ENCODE measurements at places on chromosomes 11 and 22.

- peak; percentile 27 for DNase-seq
Measured at GRCh38 chr11:70901951-70902521, 350.3 kb downstream of the SHANK2 start.

DNA sequence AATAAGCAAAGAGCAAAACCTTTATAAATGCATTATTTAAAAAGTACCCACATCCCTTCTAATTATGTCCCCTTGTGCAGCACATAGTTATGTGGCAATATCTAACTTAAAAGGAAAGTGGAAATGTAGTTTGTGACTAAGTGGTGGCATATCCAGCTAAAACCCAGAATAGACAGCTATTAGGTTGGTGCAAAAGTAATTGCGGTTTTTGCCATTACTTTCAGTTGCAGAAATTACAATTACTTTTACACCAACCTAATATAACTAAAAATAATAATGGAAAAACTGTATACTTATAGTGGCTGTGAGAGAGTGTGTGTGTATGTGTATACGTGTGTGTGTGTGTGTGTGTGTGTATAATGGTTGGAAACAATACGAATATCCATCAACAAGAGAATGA lies 1108.1 kb upstream of the CNTN5 start:
- no peak for DNase-seq

GRCh38 chr11:121754598-121754997 lies 301.8 kb upstream of the SORL1-AS1 start:
- no peak for DNase-seq

DNA sequence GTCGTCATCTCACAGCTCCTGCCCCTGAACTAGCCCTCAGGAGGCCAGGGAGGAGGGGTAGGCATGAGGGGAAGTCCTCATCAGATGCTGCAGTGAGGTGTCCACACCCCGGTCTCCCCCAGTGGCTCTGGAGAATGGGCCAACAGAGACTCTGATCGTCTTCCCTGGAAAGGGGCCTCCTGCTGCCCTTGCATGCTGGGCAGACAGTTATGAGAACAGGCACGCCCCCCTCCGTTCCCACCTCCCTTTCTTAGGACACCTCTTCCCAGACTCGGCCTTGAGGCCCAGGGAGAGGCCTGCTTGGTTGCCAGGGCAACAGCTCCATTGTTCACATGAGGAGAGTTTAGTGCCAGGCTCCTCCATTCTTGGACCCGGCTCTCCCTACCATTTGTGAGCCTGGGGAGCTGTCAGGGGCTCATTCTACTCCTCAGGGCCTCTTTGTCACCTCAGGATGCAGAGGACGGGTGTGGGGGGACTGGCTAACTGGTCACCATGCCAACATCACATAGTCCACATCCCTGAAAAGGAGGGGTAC lies 157.7 kb downstream of the TTC17 start:
- no peak for DNase-seq

- DNase-seq: no peak
Measured at GRCh38 chr11:9230296-9230695, 34.9 kb downstream of the DENND5A start.

DNA sequence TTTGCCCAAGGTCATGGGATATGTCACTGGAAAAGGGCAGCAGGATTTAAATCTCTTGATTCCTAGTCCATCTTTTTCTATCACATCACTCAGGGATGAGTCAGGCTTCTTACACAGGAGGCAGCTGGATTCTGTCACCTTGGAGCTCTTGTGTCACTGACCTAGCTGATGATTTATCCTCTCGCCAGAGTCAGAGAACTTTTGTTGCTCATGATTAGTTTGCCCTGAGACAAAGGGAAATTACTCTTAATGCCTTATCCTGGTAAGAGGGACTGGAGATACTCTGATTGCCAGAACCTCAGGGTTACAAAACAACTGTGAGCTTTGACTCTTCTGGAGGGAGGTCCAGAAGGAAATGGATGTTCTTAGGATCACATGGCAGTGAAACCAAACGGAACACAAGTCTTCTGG lies 10.1 kb downstream of the COA4 start:
- DNase-seq: no peak

DNA sequence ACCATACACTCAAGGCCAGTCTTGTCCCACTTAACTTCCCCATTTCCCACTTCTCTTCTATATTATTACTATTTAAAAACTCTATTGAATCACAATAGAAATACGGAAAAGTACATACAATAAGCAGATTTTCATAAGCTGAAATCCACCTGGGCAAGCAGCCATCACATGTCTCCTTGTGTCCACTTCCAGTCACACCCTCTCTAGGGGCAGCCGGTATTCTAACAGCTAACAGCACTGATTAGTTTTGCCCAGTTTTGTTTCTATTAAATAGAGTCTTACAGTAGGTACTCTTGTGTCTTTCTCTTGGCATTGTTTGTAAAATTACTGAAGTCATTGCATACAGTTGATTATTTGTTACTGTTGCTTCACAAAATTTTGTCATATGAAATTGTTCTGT lies 37.8 kb downstream of the PPP6R3 start:
- DNase-seq: no peak

- no peak for DNase-seq
Measured at GRCh38 chr11:80173371-80174136, 732.7 kb upstream of the TENM4 start.

DNA sequence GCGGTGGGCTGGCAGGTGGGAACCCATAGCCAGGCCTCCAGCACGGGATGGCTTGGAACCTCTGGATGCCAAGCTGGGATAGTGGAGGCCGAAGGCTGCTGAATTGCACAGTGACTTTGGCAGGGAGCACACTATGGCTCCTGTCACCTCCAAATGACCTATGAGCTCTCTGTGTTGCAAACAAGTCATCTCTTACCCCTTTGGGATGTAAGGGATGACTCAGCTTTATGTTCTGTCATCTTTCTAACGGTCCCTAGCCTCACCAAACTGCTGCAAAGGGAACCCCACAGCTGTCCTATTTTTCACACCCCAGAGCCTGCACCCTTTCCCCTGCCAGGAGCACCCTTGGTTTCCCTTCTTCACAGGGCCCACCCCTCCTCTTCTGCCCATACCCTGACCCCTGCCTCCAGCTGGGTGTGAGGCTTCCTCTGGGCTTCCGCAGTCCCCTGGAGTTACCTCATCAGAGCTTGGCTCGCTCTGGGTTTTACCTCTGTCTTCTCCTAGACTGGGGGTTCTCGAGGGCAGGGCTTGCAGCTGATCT lies 2.7 kb upstream of the SCUBE1 start:
- DNase-seq: peak; percentile 73

DNA sequence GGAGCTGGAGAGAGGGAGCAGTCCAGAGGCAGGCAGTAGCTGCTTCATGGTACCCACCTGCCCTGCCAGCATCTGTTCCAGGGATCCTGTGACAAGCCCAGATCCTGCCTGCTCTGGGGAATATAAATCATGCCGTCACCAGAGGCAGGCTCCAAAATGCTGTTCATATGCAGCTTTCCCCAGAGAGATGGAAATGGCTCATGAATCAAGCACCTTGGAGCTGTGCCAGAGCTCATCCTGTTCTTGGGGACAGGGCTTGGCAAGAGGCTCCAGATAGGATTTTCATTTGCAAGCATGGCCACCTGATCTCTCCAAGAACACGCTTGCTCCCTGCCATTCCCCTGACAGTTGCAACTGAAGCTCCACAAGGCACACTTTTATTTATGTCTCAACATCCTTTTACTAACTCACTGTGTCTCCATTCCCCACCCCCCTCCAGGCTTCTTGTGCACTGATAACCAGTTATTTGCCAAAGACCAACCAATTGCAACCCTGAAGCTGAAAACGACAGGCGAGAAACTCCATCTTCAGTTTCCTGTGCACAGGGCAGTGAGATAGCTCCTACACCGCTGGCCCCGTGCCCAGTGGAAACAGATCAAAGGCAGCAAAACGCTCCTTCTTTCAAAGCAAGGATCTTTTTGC lies 115.8 kb upstream of the PITPNB start:
- peak; percentile 97 for DNase-seq

DNA sequence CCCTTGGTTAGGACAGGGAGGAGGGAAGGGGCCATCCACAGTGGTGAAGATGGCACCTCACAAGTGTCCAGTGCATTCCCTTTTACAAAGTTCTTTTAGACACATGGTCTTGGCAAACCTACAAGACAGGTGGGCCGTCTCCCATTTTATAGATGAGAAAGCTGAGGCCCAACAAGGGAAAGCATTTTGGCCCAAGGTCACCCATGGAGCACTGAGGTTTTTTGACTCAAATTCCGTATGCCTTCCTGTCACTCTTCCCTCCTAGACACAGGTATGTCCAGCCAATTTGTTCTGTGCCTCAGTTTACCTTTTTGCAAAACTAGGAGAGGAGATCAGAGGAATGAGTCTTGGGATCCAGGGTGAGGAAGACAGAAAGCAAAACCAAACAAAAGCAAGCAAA lies 1.2 kb downstream of the C1QTNF4 start:
- DNase-seq: no peak

- no peak for DNase-seq
Measured at GRCh38 chr11:17273211-17273610, 3.3 kb upstream of the NUCB2 start.

DNA sequence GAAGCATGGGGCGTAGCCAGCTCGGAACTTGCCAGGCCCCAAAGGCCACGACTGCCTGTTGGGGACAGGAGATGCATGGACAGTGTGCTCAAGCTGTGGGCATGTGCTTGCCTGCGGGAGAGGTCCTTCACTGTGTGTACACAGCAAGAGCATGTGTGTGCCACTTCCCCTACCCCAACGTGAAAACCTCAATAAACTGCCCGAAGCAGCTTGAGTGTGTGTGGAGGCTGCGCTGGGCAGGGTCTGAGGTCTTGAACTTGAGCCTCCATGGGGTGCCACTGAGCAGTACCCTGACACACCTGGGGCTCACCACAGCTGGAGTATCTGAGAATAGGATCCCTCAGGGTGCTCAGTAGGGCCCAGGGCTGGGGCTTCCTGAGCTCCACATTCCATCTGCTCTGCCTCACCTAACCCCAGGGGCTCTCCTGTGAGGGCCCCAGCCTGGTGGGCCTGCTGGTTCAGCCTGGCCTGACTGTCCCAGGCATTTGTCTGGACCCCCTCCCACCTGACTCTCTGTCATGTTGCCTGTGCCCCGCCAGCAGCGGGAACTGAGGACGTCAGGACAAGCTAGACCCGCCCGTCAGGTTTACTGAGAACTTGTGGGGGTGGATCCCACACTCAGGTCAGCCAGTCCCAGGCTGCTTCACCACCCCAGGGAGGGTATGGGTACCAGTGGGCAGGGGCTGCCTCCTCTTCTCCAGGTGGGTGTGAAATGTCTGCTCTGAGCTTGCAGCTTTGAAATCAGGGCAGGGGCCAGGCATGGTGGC lies 3.2 kb downstream of the RASSF7 start:
- no peak for DNase-seq

GRCh38 chr22:21941921-21942320 lies 10.7 kb downstream of the PPM1F start:
- DNase-seq: no peak

- no peak for DNase-seq
Measured at GRCh38 chr11:11532574-11532973, 89.2 kb downstream of the GALNT18 start.

DNA sequence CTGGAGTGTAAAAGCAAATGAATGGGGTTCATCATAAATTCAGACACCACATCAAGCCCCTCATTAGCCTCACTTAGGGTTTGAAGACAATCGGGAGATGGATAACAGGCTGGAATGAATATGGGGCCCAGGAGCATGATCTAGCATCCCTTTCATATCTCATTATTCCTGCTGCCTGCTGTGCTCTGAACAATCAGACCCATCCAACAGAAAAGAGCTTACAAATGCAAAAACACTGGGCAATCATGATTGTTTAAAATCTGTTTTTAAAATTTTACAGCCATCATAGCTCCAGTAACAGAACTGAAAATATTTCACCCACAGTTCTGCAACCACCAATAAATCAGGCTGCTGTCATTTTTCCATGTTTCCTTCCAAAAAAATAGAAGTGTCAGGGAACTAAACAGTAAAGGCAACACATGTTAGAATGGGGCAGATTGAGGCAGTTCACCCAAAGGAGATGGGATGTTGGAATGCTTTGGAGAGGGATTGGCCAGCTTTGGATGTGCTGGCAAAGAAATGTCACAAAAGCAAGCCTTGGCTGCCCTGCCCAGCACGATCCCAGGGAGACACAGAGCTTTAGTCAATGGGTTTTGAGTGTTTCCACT lies 47.8 kb upstream of the BMAL1 start:
- DNase-seq: no peak

DNA sequence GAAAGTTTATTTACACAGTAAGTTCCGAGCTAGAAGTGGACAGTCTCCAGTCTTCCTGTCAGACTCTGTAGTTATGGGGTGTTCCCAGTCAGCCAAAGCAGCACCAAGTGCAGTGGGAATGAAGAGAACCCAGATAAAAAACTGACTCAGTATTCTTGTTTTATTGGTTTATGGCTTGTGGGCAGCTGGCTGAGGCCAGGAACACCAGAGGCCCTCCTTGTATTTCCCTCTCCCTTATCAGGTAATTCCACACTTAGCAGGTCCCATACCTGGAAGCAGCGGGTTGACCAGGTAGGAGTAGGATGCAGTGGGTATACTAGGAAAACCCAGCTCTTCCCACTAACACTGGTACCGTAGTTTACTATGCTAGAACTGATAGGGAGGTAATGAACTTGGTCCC lies 3.5 kb upstream of the BACE1-AS start:
- no peak for DNase-seq

GRCh38 chr11:97157221-97157740 lies 767.5 kb downstream of the JRKL start:
- DNase-seq: no peak

GRCh38 chr22:48416396-48417224 lies 1411.1 kb downstream of the BRD1 start:
- no peak for DNase-seq

GRCh38 chr22:24140357-24140756 lies 40.9 kb upstream of the SUSD2 start:
- peak; percentile 60 for DNase-seq

DNA sequence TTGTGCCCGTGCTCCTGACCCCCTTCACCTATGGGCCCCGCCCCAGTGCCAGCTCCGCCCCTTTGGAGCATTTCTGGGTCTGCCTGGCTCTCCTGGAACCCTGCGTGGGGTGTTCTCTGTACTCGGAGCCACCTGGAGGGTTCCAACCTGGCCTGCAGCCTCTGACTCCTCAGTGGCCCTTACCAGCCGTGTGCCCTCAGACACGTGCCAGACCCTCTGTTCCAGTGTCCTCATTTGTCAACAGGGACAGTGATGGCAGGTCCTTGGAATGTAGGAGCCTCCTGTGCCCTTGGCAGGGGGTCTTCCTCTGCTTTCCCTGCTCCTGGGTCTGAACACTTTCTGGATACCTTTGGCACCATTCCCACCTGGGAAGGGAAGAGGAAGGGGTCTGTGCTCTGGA lies 96.4 kb downstream of the CACNA1I start:
- DNase-seq: no peak

GRCh38 chr11:88050247-88050646 lies 125.0 kb downstream of the RAB38 start:
- peak; percentile 17 for DNase-seq

All from hematopoietic multipotent progenitor cell treated with erythropoietin and hydrocortisone succinate and interleukin-3 and kit ligand, for 4 days (in vitro differentiated cells).